ENCODE measurements at places on chromosomes 2 and 18. TPM values are rescaled to one million over a fixed set of nuclear protein-coding genes. Genes with fewer than 3 reads are reported as not detected.

DNA sequence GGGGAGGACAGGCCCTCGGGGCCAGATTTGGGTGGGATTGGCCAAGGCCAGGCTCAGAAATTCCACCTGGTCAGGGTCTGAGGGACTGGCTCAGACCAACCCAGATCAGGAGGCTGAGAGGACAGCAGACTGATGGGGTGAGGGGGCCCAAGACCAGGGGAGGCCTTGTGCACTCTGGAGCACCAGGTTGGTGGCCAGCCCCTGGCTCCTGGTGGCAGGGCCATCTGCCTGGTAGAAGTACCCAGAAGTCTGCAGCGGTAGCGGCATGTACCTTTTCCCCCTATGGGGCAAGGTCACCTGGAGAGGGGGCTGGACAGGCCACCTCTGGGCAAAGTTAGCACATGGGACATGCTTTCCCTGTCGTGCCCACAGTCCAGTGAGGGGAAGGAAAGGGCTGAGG lies 21.2 kb upstream of the ODC1 start:
- no peaks in the 10 kb centered on the region for H3K4me1 ChIP-seq
- H3K27me3 ChIP-seq, result no peaks in the 10 kb centered on the region
- H3K27ac ChIP-seq, result no peak overlapping the region
- no peak for DNase-seq
- H3K36me3 ChIP-seq, result no peaks in the 10 kb centered on the region

GRCh38 chr2:11310212-11310611 lies 34.2 kb downstream of the ROCK2 start:
- H3K36me3 ChIP-seq, result no peaks in the 10 kb centered on the region
- H3K27me3 ChIP-seq, result no peaks in the 10 kb centered on the region
- H3K4me1 ChIP-seq, result peaks cover 53% of the 10 kb centered on the region

DNA sequence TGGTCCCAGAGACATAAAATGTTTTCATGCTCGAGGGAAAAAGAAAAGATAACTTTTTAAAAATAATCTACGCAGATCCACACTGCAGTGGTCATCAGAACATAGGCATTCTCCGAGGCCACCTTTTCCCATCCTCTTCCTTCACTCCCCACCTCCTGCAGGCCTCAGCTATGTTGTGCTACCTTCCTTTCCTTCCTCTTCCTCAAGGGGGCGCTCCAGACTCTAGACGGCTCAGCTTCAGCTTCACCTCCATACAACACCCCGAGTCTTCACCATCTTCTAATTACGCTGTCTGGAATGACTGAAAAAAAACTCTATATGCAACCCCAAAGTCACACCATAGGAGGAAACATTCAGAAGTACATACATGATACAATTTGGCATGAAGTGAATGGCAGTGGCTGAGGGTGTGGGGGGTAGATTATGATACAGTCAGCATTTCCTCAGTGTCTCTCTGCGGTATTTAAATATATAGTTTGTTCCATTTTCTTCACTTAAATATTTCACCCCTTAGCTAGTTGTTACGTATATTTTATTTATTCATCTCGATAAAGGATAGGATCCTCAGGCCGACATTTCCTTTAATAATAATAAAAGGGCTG lies 583.6 kb downstream of the IRS1 start:
- H3K36me3 ChIP-seq, result no peaks in the 10 kb centered on the region
- no peaks in the 10 kb centered on the region for H3K27me3 ChIP-seq
- peaks cover 14% of the 10 kb centered on the region for H3K4me1 ChIP-seq
- no peak overlapping the region for H3K27ac ChIP-seq
- peak; percentile 38 for DNase-seq
- no peak overlapping the region for H3K4me3 ChIP-seq

DNA sequence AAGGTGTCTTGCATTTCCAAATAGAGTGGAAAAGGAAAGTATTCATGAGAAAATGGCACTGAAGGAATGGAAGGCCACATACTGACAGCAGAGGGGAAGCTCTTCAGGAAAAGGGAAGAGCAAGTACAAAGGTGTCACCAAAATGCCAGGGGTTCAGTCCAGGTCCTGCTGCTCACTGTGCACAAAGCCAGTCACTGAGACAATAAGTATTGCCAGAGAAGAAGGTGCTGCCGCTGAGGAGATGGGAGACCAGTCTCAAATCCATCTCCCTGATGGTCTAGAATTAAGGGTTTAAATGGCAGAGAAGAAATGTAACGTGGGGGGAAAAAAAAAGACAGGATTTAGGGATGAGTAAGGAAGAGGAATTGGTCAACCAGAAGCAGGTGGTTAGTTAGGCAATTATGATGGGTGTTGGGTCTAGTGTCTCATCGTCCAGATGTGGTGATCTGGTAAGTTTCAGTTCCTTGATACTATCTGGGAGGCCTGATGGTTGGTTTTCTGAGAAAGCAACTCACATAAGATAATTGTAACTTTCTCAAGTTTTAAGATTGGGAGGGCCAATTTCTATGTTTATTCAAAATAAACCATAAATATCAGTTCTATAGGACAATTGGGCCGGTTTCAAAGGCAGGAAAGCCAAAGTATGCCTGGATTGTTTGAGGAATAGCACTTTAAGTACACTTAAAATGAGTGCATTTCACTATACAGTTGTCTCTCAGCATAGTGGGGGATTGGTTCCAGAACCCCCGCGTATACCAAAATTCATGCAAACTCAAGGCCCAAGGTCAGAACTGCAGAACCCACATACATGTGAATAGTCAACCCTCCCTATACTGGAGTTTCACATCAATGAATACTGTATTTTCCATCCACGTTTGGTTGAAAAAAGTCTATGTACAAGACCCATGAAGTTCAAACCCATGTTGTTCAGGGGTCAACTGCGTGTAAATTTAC lies 109.1 kb upstream of the DNAJC10 start:
- DNase-seq, result no peak
- H3K27me3 ChIP-seq, result no peaks in the 10 kb centered on the region
- no peaks in the 10 kb centered on the region for H3K4me1 ChIP-seq

DNA sequence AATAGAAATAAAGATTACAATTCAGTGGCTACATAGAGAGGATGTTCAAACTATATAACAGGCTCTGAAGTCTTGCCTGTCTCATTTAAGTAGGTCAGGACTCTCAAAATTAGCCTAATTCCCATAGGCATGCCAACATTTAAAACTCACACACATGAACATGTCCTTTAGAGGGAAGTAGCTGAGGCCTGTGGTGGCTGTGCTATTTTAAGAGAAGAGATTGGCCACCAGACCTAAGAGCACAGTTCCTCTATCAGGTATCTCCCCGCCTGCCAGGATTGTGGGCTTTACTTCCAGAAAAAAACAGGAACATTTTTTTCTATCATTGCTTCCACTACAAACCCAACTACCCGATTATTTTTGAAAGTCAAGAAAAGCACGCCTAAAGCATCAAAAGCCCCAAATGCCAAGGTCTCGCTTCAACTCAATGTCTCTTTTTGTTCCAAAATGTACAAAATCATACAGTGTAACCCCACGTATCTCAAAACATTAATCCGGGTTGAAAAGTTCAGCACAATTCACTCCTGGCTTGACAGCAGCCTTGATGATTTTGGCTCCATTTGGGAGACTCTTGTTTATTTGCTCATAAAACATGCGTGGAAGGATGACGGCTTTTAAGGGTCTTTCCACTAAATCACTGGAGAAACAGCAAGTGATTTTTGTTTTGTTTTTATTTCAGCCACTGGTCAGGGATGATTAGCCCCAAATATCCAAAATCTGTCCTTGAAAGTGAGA lies 15.3 kb downstream of the FHL2 start:
- peaks cover 53% of the 10 kb centered on the region for H3K36me3 ChIP-seq
- H3K4me1 ChIP-seq, result peaks cover 99% of the 10 kb centered on the region
- no peak overlapping the region for H3K4me3 ChIP-seq
- no peaks in the 10 kb centered on the region for H3K27me3 ChIP-seq
- peak; percentile 26 for DNase-seq

DNA sequence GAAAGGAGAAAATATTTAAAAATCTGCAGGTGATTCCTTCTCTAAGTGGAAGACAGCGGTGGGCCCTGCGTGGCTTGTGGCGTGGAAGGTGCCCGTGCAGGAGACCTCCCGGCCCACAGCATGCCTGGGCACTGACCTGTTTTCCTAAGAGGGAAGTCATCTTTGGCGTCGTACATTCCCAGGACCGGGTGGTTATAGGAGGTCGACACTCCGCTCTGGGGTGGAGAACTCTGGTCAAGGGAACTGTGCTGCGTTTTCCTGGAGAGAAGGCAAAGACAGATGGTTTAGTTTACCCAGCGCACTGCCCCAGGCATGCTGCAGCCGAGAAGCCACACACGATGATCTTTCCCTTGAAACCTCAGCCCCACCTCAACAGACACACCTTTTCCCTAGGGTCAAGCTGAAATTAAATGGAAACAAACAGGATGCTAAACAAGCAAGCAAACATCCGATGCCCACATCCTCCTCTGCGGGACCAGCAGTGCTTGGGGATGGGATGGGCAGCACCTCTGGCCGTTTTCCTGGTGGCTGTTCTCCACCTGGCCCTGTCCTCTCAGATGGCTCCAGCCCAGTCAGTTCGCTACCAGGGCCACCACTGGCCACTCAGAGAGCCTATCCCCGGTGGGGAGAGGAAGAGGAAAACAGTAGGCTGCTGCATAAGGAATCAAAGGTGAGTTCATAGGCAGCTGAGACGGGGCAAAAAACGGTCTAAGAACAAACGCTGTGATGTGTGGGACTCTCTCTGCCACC lies 244.1 kb downstream of the HDAC4 start:
- DNase-seq, result no peak
- no peaks in the 10 kb centered on the region for H3K27me3 ChIP-seq
- peaks cover 1% of the 10 kb centered on the region for H3K4me1 ChIP-seq
- H3K36me3 ChIP-seq, result peaks cover 62% of the 10 kb centered on the region

ASIC4 gene
- total RNA-seq, result not detected

DNA sequence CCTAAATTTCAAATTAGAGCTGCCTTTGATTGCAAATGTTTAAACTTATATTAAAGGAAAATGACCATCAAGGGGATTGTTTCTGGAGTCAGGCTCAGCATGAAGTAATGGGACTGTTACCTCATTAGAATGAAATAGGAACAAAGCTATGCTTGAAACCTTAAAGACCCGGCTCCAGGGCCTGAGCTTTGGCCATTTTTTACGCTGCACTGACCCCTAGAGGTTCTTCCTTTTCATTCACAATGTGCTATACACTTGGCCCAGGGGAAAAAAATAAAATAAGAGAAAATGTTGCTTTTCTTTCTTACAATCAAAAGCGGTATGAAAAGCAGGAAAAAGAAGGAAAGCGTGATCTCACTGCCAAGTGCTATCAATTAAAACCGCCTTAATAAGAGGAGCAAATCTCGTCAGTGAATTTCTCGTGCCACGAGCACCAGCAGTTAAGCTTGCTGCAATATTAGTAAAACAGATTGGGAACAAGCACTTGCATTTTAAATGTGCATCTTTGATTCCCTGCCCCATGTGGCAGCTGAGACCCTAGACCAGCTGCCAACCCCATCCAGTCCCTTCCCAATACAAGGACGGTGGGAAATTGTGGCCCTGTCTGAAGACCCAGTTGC lies 96.6 kb downstream of the MBD2 start:
- H3K27me3 ChIP-seq, result no peaks in the 10 kb centered on the region
- no peaks in the 10 kb centered on the region for H3K36me3 ChIP-seq
- no peak for DNase-seq
- no peak overlapping the region for H3K27ac ChIP-seq
- no peak overlapping the region for H3K4me3 ChIP-seq

CYTIP gene
- total RNA-seq, result 1.3 TPM

DNA sequence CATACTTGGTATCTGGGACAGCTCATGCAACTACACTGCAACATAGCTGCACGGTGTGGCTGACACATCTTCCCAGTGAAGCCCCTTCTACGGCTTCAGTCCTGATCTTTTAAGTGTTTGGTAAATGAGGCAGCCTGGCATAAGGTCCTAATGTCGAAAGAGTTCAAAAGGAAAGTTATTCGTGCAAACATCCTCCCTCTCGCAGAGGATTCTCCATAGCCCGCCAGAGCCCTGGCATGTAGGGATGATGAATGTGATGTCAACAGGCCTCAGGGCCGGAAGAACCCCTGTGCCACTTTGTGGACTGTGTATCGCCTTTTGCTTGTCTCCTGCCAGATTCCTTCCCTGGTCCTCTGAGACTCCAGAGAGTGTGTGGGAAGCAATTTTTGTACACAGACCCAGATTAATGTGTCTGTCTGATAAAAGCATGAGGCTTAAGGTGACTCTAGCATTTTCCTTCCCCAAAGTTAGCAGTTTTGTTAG lies 88.5 kb downstream of the SOCS6 start:
- no peaks in the 10 kb centered on the region for H3K27me3 ChIP-seq
- DNase-seq, result no peak
- H3K4me1 ChIP-seq, result no peaks in the 10 kb centered on the region
- no peak overlapping the region for H3K4me3 ChIP-seq

SERPINB10 gene
- total RNA-seq, result not detected

Data from heart left ventricle (tissue), 16 donors.